ENCODE measurements at places on chromosomes 6 and 20.

DNA sequence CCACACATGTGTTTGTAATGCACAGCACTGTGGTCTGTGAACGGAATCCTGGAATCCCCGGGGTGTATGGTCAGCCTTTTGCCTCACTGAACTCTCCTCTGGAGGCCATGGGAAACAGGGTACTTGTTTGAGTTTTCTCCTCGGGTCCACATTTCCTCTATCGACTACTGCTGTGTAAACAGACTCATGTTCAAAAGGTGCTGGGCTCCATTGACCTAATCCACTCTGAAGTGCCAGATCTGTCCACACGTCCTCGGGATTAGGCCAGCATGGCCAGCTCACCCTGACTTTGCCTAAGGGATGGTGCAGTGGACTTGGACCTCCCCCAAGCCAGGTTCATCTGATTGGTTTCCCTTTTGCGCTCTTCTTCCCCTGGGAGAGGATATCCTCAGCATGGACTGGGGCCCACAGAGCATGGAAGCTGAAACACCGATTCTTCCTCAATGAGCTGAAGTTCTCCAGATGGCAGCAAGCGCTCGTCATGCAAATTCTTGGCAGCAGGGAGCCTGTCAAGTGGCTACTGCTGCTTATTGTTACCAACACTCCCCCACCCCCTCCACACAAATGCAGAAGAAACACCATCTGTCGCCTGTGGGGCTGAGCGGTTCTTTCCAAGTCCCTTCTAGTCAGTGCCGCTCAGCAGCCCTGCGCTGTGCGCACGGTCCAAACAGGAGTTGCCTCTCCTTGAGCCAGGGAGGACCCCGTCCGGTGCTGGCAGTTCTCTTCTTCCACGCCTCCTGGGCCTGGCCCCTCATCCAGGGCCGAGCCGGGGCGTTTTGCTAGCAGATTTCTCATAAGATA is 292.6 kb upstream of the MARCKS start:
- no peak for DNase-seq

- DNase-seq: peak; percentile 39
These were observed 36.4 kb downstream of the HLA-DPB1 start for GRCh38 chr6:33112148-33112547.

- no peak for DNase-seq
These were observed 61.6 kb upstream of the DSP start for GRCh38 chr6:7479801-7480266.

DNA sequence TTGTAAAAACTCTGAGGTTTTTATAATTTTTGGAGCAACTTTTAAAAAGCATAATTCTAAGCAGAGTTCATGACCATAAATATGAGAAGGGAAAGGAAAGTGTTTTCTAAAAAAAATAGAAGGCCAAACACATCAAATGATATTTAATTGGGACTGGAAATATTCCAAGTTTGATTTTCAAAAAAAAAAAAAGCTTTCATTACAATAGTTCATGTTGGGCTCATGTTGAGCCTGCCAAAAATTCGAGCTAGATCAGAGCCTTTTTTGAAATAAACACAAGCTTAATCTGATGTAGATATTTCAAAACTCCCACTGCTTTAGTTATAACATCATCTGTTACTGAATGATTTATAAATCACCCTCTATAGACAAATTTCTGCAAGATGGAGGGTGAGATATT is 163.4 kb upstream of the DEFB112 start:
- no peak for DNase-seq

GRCh38 chr6:73369563-73369962 is at the start of gene OOEP:
OOEP (minus strand) TSS chr6:73369897; CDS start chr6:73369792, 105 bp downstream.
- DNase-seq: no peak

DNA sequence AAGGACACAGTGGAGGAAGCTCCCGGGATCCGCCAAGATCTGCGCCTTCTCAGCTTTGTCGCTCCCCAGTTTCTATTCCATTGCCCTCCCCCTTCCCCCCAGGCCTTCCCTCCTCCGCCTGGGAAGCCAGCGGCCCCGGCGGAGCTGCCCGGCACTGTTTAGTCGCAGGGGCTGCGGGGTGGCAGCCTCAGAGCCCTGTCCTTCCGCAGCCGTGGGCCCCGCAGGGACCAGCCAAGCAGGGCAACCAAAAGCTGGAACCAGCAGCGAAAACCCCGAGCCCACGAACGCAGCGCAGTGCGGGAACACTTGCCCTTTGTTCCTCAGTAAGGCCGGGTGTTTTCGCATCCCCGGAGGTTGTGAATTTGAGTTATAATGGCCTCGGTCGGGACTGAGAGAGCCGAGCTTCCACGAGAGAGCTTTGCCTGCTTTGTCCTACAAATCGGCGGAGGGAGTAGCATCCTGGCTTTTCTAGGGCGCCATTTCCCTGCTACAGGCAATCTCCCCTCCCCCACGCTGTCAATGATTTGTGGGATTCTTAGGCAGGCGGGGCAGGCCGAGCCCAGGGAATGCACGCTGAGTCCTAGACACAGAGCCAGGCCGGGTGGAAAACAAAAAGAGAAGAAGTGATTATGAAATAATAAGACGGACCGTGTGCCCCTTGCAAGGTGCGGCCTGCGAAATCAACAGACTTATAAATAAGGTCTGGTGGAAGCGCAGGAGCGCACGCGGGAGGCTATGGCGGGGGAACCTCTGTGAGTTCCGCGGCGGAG is 4.0 kb upstream of the TUBB2B start:
- no peak for DNase-seq

DNA sequence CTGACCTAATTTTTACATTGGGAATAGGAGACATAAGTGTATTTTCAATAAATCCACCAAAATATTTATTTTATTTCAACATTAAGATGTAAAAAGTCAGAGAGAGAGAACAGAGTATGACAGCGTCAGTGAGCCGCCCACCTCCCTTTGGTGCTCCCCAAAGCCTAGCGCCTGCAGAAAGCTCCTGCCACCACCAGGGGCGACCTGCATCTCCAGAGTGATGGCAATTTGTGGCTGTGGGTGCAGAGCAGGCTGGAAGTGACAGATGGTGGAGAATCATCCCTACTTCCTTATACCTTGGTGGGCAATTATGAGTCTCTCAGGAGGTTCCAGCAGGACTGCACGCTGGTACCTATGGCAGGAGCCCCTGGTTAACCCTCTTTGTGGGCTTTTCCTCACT is 87.3 kb downstream of the PTPRT start:
- DNase-seq: no peak

Data from GDM1 (cell line).